ENCODE measurements at places on chromosomes 7 and 10.

DNA sequence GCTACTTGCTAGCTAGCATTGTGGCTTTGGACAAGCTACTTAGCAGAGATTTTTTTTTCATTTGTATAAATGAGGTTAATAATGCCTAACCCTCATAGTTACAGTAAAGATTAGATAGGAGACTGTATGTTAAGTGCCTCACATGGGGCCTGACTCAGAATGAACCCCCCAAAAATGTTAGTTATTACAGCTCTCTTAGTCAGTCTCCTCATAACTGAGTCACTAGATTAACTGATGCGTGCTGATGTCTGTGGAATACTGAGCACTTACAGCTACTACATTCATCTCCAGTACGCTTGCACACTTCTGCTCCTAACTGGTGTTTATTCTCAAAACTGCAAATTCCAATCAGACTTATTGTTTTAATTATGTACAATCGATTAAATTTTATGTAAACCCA is 315.3 kb downstream of the SNX13 start:
- no peak for DNase-seq

DNA sequence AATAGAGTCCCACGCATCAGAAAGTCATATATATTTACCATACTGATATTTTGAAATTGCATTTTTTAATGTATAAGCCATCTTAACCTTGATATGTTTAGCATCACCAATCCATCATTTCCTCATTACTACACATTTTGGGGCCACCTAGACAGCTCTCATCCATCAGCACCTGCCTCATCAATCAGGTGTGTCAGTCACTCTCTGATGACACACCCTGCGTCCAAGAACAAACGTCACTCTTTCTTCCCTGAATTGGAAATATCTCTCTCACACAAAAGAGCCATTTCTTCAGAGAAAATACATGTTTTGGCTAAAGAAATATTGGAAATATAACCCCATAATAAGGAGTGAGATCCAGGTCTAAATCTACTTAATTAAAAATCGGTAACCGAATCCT is 38.9 kb upstream of the RSU1 start:
- DNase-seq: no peak

DNA sequence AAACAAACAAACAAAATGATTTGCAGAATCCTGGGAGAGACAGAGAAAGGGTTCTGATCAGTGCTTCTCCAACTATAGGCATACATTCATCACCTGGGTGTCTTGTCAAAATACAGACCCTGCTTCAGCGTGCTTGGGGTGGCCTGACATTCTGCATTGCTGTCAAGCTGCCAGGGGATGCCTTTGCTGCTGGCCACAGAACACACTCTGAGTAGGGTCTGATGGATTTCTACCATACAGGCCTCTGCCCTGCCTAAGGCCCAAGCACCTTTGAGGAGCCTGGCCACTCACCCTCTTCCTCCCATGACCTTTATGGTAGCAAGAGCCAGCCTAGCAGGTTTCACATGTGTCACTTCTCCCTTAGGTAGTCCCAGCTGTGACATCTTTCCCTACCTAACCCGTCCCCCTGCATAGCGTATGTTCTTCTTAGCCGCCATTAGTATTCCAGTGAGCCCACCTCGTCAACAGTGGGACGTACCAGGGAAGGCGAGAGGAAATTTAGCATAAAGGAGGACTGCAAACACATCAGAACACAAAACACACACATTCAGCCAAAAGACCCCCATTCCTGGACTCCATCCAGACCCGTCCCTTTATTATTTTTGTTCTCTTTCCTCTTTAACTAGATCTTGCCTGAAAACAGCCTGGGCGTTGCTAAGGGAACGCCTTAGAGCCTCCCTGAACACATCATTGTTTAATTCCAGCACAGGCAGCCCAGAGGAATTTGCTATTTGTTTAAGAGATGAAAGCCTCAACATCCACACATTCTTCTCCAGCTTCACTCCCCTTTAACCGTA is 43.9 kb upstream of the PODXL start:
- no peak for DNase-seq

GRCh38 chr7:123208793-123209192 is 9.0 kb upstream of the SLC13A1 start:
- no peak for DNase-seq

DNA sequence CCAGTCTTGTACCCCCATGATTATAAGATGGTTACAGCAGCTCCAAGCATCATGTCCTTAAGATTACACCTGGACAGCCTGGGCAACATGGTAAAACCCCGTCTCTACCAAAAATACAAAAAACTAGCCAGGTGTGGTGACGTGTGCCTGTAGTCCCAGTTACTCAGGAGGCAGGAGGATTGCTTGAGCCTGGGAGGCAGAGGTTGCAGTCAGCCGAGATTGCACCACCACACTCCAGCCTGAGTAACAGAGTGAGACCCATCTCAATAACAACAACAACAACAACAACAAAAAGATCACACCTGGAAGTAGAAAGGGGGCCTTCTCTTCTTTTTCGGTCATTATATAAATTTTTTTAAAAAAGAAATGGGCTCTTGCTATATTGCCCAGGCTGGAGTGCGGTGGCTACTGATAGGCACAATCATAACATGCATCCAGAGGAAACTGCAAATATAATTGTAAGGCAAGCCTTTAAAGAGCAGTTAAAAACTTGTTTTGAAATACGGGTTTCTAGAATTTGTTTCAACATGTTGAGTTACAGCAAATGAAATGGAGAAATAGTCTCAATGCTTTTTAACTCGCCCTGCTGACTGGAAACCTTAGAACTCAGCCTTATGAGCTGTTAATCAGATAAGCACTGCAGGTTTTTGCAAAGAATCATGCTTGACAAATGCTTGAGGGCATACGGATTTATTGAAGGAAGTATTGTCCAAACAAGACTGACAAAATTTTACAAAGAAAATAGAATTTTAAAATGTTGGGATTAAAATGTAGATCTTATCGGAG is 4.7 kb upstream of the ENTPD7 start:
- no peak for DNase-seq

Data from glutamatergic neuron (in vitro differentiated cells).